ENCODE measurements at places on chromosomes 2 and 18.

- DNase-seq = no peak
Measured at GRCh38 chr2:37090019-37090477, 5.7 kb downstream of the GPATCH11 start.

DNA sequence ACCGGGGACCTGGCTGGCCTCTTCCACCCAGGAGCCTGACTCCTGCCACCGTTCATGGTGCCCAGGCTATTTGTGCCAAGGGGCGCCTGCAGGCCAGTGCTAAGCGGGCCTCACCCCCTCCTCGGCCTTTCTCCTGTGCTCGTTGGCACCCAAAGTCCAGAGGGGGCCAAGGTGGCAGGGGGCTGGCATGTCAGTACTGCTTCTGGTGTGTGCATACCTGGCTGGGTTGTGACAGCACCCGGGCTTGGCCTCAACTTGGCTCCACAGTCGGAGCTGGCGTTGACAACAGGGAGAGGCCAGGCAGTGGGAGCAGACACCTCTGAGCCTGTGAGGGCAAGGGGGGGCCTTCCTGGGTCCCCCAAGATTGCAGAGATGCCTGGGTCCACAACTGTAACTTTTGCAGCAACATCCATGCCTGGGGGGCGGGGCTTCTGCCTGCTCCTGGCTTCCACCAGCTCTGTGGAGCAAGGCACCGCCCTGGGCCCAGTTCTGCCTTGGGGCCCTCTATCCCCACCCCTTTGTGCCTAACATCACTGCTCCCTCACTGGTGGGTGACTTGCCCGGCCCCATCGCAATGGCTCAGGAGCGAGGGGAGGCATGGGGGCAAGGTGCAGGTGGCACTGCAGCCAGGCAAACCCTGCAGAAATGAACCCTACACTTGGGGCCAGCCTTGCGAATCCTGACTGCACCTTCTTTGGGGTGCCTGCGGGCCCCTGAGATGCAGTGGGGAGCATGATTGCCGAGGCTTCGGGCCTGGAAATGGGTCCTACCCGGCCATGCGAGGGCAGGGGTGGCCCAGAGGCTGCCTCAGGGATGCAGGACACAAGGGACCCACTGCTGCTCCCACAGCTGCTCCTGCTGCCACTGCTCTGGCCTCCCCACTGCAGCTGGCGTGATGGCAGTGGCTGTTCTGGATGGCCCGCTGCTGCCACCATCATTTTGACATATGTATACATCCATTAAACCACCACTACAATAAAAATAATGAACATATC is 35.9 kb downstream of the PTPN4 start:
- DNase-seq = no peak

DNA sequence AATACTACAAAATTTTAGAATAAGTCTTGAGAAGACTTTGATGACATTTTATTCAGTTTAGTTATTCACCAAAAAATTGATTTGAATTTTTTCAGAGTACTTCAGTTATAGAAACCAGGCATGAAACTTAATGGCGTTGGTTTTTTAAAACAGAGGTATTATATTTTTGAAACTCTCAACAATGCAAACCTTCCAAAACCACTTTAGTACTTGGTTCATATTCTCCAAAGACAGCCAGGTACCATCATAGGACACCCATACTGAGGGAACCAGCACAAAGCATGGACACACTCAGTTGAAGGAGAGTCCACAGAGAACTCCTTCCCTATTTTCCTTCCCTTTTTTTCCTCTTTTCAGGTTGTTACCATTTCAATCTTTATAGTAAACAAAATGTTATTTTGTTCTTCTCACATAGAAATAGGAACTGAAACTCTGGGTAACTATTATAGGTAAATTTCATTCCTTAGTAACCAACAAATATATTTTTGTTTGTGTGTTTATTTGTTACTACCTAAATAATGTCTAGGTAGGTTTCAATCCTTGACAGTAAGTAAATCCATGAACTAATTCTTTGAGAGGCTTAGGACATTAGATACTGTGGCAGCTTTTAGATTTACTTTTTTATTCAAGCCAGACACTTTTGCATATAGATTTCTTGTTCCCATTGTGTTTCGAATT is 95.8 kb downstream of the TMEFF2 start:
- DNase-seq = no peak

GRCh38 chr2:131063501-131064283 is 29.6 kb downstream of the FAM168B start:
- DNase-seq = no peak

DNA sequence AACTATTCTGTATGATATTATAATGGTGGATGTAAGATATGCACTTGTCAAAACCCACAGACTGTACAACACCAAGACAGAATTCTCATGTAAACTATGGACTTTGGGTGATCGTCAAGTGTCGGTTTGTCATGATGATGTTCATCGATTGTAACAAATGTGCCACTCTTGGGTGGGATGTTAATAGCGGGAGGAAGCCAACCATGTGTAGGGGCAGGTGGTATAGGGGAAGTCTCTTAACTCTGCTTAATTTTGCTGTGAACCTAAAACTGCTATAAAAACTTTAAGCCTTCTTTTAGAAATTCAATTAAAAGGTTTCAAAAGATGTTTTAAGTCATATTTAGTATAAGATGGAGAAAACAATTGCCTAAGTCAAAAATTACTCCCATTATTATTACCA is 139.0 kb downstream of the ANKRD44 start:
- DNase-seq = no peak

GRCh38 chr18:8525692-8526091 is 83.5 kb upstream of the RAB12 start:
- no peak for DNase-seq

- no peak for DNase-seq
Measured at GRCh38 chr2:7057865-7058400, 140.7 kb downstream of the RNF144A start.

DNA sequence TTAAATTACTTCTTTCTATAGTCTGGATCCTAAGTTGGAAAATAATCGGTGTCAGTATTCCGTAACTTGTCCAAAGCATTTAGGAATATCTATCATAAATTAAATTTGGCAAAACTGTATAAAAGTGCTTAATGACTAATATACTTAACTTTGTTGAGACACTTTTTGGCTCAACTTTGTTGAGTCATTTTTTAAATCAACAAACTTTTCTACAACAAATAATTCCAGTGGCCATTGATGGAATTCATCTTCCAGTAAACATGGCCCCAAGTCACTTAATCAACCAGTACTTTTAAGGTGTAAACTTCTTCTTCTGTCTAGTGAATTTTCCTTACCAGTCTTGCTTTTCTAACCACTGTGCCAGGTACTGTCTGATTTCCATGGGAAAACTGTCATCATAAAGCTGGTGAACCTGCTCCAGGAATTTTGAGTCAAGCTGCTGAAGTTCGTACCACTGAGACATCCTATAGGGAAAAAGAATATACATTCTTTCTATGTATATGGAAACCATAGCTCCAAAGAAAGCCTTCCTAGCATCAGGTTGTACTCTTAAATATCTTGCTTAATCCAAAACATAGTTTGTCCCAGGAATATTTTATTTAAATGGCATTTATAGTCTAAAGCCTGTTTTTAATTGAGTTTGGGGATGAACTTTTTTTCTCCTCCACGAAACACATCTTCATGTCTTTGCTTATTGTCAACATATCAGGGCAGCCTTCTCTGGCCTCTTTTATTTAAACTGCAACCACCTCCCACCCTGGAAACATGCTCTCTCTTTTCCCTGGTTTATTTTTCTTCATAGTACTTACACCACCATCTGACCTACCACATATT is 4.2 kb downstream of the STAT1 start:
- DNase-seq = no peak

DNA sequence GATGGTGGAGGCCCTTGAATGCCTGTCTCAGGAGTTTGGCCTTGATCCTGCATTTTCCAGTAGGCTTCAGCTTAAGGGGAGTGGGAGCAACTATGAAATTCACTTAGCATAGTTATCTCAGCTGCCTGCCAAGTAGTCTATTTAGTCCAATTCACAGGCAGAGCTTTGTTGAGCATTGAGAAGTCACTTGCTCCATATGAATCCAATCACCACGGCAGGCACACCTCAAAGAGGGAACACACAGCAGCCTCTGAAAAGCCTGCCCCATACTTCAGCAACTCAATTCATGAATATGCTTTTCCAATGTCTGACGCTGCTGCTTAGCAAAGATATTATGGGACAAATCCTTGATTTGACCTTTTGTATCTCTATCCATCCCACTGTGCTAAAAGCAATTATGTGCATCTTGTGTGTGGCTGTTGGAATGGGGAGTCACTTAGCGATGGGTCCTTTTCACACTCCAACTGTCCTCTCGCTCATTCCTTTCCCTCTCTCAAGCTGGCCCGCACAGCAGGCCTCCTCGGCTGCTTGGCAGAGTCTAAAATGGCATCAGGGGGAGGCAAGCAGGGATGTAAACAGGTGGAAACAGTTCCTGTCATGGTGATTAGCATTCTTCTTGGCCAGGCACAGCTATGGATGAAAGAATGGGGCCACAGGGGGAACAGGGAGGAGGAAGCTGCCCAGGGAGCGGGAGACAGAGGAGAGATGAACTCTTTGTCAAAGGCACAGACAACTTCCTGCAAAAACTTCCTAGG is 56.0 kb upstream of the LRPPRC start:
- DNase-seq = no peak

GRCh38 chr2:42569883-42570282 is 1.5 kb downstream of the MTA3 start:
- no peak for DNase-seq

DNA sequence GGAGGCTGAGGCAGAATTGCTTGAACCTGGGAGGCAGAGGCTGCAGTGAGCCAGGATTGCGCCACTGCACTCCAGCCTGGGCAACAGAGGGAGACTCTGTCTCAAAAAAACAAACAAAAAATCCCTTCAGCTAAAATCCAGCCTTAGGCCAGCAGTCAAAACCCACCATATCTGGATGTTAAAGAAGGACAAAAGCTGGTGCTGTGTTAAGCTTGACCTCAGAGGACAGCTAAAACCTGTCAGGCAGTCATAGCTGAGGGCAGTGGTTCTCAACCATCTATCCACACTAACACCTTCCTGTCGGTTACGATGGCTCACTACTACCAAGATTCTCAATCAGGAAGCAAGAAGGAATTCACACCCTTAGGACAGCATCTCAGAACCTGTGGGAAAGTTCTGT is 9.6 kb downstream of the PTRHD1 start:
- no peak for DNase-seq

DNA sequence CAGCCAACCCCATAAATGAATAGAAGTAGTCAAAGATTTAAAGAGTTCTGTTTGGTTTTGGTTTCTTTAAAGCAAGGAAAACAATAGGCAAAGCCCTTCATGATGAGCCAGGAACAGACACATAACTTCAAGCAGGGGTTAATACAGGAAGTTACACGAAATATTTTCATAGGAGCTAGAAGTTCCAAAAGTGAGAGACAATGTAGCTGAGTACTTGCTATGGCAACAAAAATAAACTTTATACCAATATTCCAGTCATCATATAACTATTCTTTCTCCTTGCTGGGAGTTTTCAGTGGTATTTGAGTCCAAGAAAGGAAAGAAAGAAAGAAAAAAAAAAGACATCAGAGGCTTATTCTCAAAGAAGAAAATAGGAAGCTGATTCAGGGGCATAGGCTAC is 56.2 kb downstream of the COBLL1 start:
- DNase-seq = no peak

DNA sequence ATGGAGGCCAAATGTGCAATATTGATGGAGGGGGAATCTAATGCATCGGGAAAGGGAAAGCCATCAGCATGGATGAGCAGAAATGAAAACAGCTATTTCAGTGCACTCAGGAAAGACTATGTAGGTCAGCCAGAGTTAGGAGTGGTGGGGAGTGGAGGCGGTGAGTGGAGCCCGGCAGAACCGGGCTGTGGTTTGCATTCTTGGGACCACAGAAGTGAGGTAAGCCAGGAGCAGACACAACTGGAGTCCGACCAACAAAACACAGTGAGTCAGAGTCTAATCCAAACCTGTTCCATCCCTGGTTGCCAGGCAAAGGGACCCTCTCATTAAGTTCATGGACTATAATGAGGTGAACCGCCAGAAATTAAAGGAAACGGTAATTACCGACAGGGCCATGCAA is 61.1 kb upstream of the RAB12 start:
- DNase-seq = no peak

GRCh38 chr2:5539282-5540165 is 152.7 kb upstream of the SOX11 start:
- no peak for DNase-seq

DNA sequence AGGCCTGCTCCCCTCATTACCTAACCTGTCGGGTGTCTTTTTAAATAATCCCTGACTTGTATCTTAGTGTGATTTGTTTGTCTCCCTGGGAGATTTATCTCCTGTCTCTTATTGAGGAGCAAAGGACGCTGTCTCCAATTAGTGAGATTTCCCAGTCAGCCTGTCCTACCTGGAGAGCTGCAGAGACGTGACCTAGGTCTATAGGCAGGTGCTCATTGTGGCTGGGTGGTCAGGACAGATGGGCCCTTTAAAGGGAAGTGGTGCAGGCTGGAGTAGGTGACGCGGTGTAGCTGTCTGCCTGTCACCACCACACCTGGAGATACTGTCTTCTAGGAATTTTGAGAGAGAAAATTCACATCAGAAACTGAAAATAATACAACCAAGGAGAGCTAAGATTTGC is 28.0 kb downstream of the PLB1 start:
- DNase-seq = no peak

GRCh38 chr18:27363872-27364271 is 178.8 kb upstream of the CHST9 start:
- DNase-seq = no peak

GRCh38 chr2:38554973-38555595 is 47.6 kb downstream of the HNRNPLL start:
- DNase-seq = no peak

DNA sequence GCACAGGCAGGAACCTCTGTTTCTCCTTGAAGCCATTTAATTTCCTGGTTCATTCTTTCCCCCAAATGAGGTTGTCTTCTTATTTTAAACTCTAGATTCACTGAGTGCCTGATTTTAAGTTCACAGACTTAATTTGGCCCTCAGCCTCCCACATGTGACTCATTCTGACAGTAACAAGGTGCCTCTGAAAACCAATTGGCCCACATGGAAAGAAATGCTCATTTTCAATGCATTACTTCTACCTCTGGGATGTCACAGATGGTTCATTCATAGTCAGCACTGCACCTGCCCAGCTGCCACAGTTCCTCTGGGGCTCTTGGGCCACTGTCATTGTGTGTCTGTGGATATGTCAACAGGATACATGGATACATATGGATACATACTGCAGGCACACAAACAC is 140.4 kb upstream of the CAPN13 start:
- no peak for DNase-seq

- no peak for DNase-seq
Measured at GRCh38 chr18:70160073-70160678, 45.3 kb downstream of the RTTN start.

DNA sequence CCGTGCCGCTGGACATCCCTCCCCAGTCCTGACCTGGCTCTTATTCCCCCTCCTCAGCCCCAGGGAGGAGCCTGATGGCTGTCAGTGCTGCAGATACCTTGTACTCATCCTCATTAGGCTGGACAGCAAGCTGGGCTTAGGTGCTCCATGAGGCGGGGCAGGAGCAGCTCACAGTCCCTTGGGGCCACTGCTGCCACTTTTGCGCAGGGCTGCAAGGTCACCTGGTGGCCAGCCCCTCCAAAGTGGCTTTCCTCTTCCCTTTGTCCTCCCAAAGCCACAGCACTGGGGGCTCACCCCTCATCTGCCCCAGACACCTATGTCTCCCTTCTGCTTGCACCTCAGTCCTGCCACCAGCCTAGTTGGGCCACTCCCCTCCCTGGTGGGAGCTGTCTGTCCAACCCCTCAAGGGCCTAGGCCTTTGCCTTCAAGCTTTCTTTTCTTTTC is 60.8 kb downstream of the FAM168B start:
- DNase-seq = no peak
